ENCODE measurements at places on chromosomes 6 and 20.
A peak's percentile ranks its signal among the peaks of the same experiment; 100 is the strongest.

DNA sequence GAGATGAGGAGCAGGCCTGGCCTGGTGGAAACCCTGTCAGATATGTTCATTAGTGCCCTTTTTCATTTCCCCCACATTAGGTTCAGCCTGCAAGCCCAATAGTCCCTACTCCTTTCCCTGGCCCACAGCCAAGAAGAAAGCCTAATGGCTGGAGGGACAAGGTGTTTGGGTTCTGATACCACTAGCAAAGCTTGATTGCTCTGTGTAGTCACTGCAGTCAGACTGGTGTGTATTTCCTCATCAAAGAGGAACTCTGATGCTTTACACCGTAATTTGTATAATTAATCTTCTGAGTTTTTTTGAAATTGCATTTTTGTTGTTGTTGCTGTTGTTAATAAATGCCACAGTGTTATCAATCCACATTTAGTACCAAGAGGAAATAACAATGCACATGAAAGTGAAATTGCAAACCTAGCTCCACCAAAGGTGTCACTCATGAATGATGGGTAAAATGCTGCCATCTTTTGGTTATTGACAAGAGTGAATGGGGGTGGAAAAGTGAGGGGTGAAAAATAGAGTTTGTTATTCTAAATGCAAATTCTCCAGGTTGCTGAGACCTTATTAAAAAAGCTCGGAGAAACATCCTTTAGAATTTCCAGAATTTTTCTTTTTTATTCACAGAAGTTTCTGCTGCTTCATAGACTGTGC, 320.2 kb upstream of the POU3F2 start:
- DNase-seq = no peak

- no peak for DNase-seq
These were observed 15.8 kb upstream of the LIN28B start for GRCh38 chr6:104940893-104941728.

- no peak for DNase-seq
These were observed 53.3 kb downstream of the PLEKHG1 start for GRCh38 chr6:150652848-150653613.

DNA sequence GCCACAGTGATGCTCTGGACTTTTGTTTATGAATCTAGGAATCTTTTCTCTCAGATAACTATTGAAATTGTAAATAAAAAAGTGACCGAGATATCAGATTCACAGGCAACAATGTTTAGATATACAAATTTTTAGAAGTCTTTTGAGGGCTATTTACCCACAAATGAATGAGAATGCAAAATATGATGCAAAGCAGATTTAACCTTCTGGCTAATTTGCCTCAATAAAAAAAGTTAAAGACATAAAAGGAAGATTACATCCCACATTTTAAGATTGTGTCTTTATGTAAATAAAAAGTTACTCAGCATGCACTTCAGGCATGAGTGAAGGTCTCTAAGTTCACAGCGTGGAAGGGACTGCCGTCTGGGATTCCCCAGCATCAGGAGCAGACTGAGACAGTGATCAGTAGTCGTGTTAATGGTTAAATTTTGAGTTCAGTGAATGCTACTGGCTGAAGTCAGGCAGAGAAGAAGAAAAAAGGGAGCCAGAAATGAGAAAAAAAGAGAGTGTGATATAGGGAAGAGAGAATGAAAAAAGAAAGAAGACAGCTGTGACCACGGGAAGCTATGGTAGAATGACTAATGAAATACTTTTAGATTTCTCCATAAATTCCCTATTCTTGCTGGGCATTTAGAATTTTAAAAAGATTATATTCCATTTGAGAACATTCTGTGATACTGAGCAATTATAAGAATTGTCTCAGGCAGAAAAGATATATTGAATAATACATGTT, 93.6 kb downstream of the MYB start:
- no peak for DNase-seq

DNA sequence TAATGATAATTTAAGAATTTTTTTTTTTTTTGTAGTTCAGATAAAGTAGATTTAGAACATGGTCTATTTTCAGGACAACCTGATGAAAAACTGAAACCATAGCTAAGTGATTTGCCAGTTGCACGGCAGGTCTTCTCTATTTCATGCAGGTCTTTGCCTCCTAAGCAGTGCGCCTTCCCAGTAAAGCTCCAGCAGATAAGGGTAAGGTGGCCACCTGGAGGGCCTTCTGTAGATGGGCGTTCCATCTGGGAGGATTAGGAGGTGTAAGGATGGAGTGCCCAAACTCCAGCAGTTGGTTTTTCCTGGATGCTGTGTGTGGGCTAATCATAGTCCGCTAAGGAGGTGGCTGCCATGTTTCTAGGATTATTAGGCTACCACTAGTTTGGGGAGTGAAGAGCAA, 107.1 kb downstream of the ARID1B start:
- no peak for DNase-seq

DNA sequence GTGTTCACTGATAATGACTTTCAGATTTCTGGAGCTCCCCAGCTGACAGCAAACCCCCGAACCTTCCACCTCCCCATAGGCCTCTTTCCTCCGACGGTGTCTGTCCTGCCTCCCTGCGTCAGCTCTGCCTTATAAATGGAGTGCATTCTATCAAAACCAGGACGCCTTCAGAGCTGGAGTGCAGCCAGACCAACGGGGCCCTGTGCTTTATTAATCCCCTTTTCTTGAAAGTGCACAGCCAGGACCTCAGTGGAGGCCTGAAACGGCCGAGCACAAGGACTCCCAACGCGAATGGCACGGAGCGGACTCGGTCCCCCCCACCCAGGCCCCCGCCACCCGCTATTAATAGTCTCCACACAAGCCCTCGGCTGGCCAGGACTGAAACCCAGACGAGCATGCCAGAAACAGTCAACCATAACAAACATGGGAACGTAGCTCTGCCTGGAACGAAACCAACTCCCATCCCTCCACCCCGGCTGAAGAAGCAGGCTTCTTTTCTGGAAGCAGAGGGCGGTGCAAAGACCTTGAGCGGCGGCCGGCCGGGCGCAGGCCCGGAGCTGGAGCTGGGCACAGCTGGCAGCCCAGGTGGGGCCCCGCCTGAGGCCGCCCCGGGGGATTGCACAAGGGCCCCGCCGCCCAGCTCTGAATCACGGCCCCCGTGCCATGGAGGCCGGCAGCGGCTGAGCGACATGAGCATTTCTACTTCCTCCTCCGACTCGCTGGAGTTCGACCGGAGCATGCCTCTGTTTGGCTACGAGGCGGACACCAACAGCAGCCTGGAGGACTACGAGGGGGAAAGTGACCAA, 42.3 kb upstream of the NAA20 start:
- DNase-seq = peak; percentile 30

DNA sequence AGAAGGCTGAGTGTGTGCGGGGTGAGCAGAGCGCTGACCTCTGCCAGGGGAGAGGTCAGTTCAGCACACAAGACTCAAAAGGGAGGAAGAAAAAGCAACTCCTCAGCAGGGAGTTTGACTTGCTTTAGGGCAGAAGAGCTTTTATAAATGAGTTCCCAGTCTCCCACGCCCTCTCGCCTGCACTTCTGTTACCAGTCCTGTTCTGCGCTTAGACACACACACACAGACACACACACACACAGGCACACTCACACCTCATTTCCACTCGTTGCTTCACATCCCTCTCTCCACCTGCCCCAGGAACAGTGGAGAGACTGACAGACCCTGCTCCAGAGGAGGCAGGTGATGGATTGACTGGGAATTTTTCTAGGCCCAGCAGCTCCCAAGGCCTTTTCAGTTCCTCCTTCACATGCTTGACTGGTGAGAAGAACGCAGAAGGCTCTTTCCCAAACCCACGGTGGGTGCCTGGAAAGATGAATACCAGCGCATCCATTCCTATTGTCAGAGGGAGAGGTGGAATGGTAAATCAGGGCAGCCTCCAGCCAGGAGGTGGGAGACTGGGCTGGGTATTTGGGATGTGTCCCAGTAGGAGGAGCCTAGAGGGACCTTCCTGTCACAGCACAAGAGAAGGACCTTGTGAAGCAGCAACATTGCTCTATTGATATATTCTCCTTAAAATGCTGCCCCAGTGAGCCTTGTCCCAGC, 43.7 kb downstream of the JAG1 start:
- DNase-seq = no peak

- DNase-seq = peak; percentile 56
These were observed 23.2 kb upstream of the GCM1 start for GRCh38 chr6:53171605-53172467.

GRCh38 chr6:32214126-32214525, 9.7 kb downstream of the NOTCH4 start:
- DNase-seq = no peak

DNA sequence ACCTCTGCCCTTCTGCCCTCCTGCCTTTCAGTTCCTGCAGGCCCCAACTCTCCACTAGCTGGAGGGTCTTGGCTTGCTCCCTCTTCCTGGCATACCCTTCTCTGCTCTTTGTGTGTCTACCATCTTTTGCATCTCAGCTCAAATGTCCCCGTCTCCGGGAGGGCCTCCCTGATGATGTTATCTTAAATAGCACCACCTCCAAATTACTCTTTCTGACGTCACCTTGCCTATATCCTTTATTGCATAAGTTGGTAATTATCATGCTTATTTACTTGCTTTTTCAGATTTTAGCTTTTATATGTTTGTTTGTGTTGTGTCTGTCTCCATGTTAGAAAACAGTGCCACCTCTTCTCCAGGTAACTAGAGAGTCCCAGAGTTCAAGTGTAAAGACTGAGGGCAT, 36.0 kb upstream of the FYN start:
- DNase-seq = no peak

GRCh38 chr6:96934087-96934486, 9.6 kb downstream of the KLHL32 start:
- DNase-seq = no peak

Measured in COR-L47 (cell line).